ENCODE measurements at places on chromosomes 11 and 22.

DNA sequence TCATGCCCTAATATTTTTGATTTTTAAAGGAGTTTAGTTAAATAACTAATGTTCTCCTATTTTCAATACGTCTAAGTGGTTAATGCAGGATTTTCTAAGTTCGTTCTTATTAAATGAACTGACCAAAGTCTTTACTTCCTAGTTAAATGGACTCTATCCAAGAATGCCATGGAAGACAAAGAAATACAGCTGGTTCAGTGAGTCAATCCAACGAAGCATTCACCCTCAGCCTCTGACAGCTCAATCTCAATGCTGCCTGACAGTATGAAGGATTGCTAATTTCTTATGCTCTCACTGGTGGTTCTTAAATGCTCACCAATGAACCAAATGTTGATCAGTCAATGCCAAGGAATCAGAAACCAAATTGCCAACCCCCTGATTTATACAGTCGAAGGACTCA, 219.4 kb downstream of the CADM1 start:
- no peak for DNase-seq

- no peak for DNase-seq
Observed at GRCh38 chr11:59417023-59417422, 9.2 kb downstream of the OR5A2 start.

GRCh38 chr22:42188808-42189447, 58.3 kb upstream of the CYP2D6 start:
- DNase-seq = peak; percentile 59

DNA sequence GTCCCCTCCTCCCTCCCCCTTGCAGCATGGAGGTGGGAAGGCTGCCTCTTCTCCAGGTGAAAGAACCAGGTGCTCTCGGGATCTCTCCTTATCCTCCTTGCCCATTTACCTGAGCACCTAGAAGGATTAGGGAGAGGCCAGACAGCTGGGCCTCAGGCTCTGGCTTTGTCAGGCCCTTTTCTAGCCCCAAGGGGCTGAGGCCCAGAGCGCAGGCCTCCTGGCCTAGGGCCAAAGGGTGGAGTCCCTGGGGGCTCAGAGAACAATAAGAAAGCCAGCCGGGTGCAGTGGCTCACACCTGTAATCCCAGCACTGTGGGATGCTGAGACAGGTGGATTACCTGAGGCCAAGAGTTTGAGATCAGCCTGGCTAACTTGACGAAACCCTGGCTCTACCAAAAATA, 5.4 kb upstream of the TTLL1 start:
- DNase-seq = no peak

DNA sequence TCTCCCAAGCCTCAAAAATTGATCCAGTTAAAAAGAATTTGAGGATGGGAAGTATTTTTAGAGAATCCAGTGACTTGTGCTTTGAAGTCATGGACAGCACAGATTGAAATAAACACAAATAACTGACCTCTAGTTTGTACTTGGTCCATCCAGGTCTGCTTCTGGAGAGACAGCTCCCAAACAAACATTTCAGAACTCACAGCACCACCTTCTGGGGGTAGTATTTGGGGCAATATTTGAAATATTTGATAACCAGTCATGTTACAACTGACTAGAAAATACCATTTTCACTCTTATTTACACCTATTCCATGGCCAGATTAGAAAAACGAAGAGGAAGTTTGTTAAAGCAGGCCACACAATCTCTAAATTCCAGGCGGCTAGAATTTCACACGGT, 56.2 kb downstream of the CTSC start:
- DNase-seq = peak; percentile 19

DNA sequence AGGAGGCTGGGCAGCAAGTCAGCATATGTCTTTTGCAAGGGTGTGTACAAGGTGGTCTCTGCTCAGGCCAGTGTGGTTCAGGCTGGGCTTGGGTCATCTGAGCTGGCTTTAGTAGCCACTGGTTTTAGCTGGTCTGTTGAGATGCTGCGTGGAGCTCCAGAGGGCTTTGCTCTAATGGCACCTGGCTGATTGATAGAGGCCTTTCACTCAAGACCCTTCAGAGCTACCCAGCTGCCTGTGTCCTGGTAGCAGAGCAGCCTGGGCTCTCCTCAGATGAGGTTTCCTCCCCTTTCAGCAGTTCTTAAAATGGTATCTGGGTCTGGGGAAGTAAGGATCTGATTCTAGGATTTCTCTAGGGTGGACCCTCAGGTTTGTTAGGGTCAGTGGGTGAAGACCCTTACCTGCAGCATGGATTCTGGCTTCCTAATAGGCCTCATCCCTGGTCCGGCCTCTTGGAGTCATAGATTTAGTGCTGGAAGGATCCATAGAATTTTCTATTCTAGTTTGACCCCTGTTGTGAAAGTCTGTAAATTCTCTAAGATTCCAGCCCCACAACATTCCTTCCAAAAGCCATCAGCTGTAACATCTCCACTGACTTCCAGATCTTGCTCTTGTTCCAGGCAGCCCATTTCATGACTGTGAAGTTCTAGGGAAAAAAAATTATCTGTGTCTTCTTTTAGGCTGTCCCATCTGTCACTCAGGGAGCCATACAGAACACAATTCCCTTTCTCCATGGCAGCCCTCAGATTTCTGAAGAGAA, 190.2 kb upstream of the ZBED5 start:
- DNase-seq = no peak

- DNase-seq = no peak
Observed at GRCh38 chr22:32631507-32632255, 157.1 kb downstream of the FBXO7 start.

DNA sequence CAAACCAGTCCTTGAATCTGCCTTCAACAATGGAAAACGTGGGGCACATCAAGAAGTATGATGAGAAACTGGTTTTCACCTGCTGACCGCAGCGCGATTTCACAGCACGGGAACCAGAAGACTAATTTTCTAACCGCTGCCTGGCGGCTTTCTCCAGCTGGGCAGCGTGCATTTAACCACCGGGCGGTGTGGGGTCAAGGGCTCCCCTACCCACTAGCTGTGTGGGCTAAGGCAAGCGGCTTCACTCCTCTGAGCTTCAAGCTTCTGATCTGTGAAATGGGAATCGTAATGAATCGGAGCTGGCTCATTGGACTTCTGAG, 4.2 kb downstream of the SHANK2 start:
- no peak for DNase-seq

DNA sequence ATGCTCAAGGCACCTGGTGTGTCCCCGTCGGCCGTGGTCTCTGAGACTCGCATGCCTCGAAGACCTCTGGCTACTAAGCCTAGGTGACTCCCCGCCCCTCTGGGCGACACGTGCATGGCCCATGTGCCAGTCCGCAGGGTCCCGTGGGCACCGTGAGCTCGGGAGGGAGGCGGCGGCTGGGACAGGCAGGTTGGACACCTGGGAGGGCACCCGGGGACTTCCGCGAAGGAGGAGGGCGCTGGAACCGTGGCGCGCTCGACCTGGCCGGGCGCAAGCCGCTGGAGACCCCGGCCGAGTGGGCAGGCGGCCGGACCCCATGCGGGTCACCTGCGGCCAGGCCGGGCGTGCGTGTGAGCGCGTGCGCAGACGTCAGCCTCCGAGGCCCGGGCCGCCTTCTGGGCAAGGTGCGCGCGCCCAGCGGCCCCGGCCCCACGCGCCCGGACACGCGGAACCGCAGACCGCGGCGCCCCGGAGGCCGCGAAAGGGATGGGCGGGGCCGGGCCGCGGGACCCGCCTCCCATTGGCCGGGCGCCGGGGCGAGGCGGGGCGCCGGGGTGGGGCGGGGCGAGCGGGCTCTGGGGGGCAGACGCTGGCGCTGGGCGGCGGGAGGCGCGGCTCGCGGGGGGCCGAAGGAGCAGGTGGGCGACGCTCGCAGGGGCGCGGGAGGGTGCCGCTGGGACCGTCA, 579 bp upstream of the RASD2 start:
- peak; percentile 47 for DNase-seq

GRCh38 chr11:7927635-7928034, 3.4 kb downstream of the OR10A6 start:
- DNase-seq = peak; percentile 42

- DNase-seq = no peak
Observed at GRCh38 chr11:80156062-80156461, 715.2 kb upstream of the TENM4 start.

DNA sequence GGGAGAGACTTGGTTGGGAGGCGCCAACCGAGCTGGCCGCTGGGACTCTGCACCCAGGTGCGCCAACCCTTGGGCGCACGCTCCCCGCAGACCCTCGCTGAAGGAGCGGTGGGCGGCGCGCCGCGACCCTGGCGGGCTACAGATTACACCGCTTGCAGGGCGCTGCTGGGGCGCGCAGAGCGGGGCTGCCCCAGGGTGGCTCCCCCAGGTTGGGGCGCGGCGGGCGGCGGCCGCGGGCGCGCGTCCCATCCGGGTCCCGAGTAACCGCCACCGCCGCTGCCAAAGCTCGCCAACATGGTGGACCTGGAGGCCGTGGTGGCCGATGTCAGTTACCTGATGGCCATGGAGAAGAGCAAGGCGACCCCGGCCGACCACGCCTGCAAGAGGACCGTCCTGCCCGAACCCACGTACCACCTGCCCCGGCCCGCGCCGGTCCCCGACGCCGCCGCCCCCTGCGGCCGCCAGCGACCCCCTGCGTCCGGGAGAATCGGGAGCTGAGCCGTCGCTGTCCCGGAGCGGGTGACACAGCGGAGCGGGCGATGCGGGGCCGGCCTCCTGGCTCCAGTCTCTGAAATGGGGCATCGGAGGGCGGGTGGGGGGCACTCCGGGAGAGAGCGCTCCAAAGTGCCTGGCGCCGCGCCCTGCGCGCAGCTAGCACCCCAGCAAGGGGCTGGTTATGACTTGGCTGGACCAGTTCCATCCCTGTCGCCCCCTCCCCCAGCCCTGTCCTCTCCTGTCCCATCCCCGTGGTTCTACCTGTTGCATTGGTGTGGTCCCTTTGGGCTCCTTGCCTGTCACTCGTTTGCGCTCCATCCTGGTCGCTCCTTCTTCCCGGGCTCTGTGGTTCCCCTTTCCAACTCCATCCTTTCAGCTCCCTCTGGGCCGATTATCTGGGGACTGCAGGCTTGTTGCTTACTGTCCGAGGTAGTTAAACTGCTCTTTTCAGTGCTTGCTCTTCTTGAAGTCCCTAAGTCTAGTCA, 143.3 kb upstream of the GRK3 start:
- peak; percentile 19 for DNase-seq

DNA sequence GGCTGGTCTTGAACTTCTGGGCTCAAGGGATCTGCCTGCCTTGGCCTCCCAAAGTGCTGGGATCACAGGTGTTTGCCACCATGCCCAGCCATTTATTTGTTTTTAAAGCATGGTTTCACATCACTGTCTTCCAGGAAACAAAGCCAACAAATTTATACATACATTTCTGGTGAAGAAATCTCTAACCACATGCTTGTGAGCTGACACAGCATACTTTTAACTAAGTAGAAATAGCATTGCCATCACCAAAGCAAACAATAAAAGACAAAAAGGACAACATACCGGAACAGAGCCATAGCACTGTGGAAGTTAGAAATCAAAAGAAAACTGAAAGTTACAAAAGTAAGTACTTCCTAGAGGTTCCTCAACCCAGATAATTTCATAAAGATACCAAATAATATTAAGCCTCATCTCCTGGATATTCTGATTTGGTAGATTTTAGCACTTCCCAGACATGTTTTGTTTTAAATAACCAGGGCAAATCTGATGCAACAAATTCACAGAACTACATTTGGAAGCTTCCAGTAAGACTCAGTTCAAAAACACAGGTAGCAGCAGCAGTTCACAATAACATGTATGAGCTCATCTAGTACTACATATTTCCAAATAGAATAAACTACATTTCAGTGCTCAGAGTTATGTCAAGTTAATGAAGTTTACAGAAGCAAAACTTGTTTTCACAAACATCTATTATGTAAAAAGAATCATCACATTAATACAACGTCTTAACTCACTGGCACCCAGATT, 70.6 kb downstream of the RRAS2 start:
- DNase-seq = no peak

- no peak for DNase-seq
Observed at GRCh38 chr11:117281159-117281558, 10.0 kb upstream of the BACE1-AS start.

GRCh38 chr11:119706029-119706428, 23.0 kb downstream of the NECTIN1 start:
- no peak for DNase-seq

DNA sequence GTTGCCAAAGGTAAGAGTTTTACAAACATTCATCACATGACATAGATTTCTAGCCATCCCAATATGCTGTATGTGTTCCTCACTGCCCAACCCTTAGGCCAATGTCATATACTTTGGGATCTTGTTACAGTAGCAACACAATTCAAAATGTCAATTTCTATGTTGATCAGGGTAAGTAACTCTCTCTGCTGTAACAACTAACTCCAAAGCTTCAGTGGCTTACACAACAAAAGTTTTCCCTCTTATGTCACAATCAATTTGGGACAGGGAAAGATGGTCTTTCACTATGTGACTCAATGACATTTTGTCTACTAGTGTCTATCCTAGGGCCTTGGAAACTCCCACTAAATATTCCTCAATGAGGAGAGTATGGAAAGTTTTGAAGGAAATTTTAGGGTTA, 144.5 kb downstream of the SBF2 start:
- no peak for DNase-seq

DNA sequence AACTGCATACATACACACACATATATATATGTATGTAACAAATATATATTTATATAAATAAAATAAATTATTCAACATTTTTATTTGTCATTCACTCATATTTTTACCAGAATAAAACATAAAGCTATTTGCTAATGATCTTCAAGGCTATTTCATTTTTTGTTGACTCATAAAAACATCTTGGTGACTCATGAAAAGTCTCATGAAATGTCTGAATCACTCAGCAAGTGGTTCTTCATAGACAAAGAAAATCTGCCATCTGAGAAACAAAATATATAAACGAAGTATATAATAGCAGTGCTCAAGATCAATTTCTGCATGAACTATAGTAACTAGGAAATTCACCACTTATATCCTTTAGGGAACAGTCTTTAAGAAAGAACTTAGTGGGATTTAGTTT, 764.8 kb upstream of the FAT3 start:
- no peak for DNase-seq

GRCh38 chr11:83033972-83034672, 37.6 kb downstream of the RAB30 start:
- DNase-seq = no peak

GRCh38 chr11:48050304-48050703, 69.9 kb downstream of the PTPRJ start:
- peak; percentile 55 for DNase-seq

GRCh38 chr11:104679258-104679657, 219.0 kb downstream of the CASP12 start:
- no peak for DNase-seq

GRCh38 chr11:42707541-42707940, 604.3 kb upstream of the API5 start:
- no peak for DNase-seq

DNA sequence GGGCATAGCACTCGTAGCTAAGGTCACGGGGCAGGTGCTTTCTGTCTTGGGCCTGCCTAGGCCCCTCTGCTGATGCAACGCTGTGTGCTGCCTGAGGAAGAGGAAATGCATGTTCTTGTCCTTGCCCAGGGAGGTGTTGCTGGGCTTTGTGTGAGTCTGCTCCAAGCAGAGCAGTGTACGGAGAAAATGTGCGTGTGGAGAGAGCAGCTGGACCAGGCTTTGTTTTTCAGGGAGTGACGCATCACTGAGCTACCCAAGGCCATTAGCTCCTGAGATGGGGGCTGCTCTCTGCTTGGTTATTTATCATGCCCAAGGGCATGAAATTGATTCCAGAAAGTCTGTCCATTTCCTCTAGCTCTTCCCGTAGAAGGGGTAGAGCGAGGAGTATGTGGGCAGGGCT, 82.9 kb upstream of the THY1 start:
- no peak for DNase-seq
